ENCODE measurements at places on chromosomes 4 and X.

GRCh38 chrX:42276982-42277690 is 353.8 kb upstream of the CASK start:
- DNase-seq = no peak
- H3K4me1 ChIP-seq = no peaks in the 10 kb centered on the region
- no peaks in the 10 kb centered on the region for H3K27me3 ChIP-seq
- H3K36me3 ChIP-seq = no peaks in the 10 kb centered on the region
- H3K27ac ChIP-seq = no peak overlapping the region
- no peak overlapping the region for H3K4me3 ChIP-seq

- H3K27ac ChIP-seq = no peak overlapping the region
- DNase-seq = no peak
- no peaks in the 10 kb centered on the region for H3K36me3 ChIP-seq
These were observed 158.0 kb upstream of the GYPA start for GRCh38 chr4:144298519-144298918.

- no peak within 1 kb of the TSS for H3K4me3 ChIP-seq
- DNase-seq = no peak
- no peak within 1 kb of the TSS for H3K27ac ChIP-seq
- peaks cover 13% of the 10 kb centered on the region for H3K4me1 ChIP-seq
- H3K27me3 ChIP-seq = no peaks in the 10 kb centered on the region
- H3K36me3 ChIP-seq = no peaks in the 10 kb centered on the region
These were observed at the start of gene CLDN2 for GRCh38 chrX:106919932-106920452. CLDN2 (plus strand) TSS chrX:106920402; CDS start chrX:106928229, 7,827 bp downstream.

DNA sequence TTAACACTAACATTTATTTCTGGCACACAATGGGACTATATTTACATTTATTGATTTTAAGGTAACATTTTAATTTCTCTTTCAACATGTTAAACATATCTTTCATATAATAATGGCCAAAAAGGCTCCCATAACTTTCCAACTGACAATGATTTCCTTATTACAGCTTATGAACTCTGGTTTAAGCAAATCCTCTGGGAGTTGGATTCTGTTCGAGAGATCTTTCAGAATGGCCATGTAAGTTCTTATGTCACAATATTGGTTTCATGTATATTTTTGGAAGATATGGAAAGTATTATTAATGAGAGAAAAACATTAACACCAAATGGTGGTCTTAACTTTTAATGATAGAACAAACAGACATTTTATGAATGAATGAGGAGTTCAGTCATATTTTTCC is 4.1 kb downstream of the TDO2 start:
- H3K4me1 ChIP-seq = no peaks in the 10 kb centered on the region
- H3K27me3 ChIP-seq = no peaks in the 10 kb centered on the region
- H3K36me3 ChIP-seq = no peaks in the 10 kb centered on the region
- no peak overlapping the region for H3K4me3 ChIP-seq
- H3K27ac ChIP-seq = no peak overlapping the region
- DNase-seq = no peak

DNA sequence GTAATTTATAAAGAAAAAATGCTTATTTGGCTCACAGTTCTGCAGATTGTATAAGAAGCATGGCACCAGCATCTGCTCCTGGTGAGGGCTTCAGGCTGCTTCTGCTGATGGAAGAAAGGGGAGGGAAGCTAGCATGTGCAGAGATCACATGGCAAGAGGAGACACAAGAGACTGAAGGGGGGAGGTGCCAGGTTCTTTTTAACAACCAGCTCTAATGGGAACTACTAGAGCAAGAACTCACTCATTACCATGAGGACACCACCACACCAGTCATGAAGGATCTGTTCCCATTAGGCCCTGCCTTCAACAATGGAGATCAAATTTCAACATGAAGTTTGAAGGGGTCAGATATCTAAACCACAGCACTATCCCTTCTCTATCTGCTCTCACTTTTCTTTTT is 9.4 kb upstream of the COPS4 start:
- no peaks in the 10 kb centered on the region for H3K36me3 ChIP-seq
- no peaks in the 10 kb centered on the region for H3K4me1 ChIP-seq
- no peak overlapping the region for H3K27ac ChIP-seq
- no peak for DNase-seq
- no peaks in the 10 kb centered on the region for H3K27me3 ChIP-seq
- H3K4me3 ChIP-seq = no peak overlapping the region

DNA sequence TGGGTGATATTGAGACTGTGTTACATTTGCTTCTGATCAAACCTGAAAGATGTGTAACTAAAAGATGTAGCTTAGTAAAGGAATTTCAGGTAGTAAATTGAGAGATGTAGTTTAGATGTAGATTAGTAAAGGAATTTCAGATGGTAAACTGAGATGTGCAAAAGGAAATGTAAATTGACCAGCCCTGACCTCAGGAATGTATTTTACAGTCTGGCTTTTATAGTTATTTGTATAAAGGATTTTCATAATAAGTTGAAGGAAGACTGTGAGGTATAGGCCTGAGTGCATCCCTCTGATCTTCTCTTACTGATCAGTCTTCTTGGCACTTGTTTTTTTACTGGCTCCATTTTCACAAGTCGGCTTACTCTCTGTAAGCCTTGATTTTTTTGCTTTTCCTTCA is 3.2 kb downstream of the KLHL2 start:
- no peaks in the 10 kb centered on the region for H3K36me3 ChIP-seq
- H3K27ac ChIP-seq = no peak overlapping the region
- no peak for DNase-seq
- H3K4me1 ChIP-seq = no peaks in the 10 kb centered on the region

DNA sequence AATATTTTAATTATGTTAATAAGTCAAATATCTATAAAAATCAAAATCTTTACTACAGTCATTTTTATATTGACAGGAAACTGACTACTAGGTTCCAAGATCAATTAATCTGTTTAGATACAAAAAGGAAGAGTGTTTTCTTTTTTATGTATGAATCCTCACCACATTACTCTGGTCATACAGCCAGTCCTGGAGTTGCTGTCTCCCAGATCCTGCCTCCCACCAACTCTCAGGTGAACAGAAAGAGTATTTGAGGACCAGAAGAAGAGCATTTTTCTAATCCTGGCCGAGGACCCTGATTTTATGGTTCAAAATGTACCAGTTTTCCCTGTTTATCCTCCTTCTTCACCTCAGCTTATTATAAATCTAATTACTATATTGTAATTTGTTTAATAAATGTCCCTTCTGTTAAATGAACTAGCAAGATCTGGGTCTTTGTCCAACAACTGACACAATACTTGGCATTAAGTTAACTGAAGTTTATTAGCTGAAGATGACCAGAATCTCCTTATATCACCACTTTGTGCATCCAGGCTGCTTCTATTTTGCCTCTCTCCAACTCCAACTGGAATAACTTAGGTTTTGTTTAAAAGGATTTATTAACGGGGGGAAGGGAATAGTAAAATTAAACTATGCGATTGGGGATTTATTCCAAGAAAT is 224.4 kb upstream of the PCDH7 start:
- no peak for DNase-seq
- no peaks in the 10 kb centered on the region for H3K27me3 ChIP-seq
- H3K4me1 ChIP-seq = no peaks in the 10 kb centered on the region
- H3K4me3 ChIP-seq = no peak overlapping the region

- H3K36me3 ChIP-seq = no peaks in the 10 kb centered on the region
- no peak for DNase-seq
- no peak overlapping the region for H3K27ac ChIP-seq
- H3K27me3 ChIP-seq = no peaks in the 10 kb centered on the region
These were observed 193.0 kb downstream of the MGST2 start for GRCh38 chr4:139858436-139859205.

GRCh38 chrX:118644378-118644777 is 83.0 kb upstream of the IL13RA1 start:
- no peak overlapping the region for H3K27ac ChIP-seq
- H3K4me3 ChIP-seq = no peak overlapping the region
- H3K27me3 ChIP-seq = no peaks in the 10 kb centered on the region
- no peaks in the 10 kb centered on the region for H3K36me3 ChIP-seq

- DNase-seq = no peak
- no peaks in the 10 kb centered on the region for H3K36me3 ChIP-seq
- H3K4me1 ChIP-seq = no peaks in the 10 kb centered on the region
- H3K27me3 ChIP-seq = no peaks in the 10 kb centered on the region
These were observed 46.4 kb downstream of the ACOX3 start for GRCh38 chr4:8394061-8394519.

DNA sequence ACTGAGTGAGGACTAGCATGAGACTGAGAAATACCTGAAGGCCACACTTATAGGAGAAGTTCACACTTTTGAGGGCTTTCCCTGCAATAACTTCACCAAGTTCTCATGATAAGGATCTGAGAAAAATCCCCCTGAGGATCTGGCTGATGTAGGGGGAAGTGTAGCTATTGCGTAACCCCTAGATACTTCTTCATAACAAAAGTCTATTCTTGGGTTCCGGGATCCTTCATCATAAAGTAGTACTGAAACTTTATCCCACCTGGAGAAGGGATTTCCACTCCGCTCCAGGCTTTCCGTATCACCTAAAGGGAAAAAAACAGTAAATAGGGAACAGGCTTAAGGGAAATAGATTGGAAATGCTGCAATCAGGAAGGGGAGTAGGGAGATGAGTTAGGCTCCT is 13.3 kb downstream of the USP27X start:
- no peaks in the 10 kb centered on the region for H3K27me3 ChIP-seq
- H3K27ac ChIP-seq = no peak overlapping the region
- DNase-seq = no peak
- no peaks in the 10 kb centered on the region for H3K4me1 ChIP-seq
- H3K36me3 ChIP-seq = no peaks in the 10 kb centered on the region

DNA sequence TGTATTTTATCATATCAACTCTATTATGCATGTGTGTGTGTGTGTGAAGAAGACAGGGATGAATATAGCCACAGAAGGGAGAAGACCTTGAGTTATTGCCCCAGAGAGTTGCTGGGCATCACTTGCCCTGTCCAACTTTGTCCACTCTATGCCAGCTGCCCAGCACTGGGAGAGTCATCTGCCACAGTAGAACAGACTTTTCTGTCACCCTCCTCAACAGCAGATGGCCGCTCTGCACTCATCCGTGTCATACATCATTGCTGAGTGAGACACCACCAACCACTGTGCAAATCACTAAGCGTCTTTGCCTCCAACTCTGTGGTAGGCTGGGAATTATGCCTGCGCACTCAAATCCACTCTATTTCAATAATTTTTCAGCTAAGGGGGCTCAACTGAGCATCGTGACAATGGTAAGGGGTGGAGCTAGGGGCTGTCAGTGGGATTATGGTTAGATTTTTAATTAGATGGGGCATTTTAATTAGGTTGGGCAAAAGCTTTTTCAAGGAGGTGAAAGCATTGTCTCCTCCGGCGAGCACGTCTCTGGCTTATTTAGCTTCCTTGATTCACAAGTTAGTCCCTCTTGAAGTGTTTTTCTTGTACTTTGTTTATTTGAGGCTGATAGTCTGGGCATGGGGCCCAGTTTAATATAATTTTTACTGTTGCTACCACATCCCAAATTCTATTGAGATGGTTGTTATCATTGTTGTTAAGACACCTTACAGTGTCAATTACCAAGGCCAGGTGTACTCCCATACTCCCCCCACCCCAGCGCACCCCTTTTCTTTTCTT is 100.1 kb upstream of the KLF3 start:
- H3K27me3 ChIP-seq = no peaks in the 10 kb centered on the region
- H3K4me3 ChIP-seq = no peak overlapping the region

- H3K4me3 ChIP-seq = no peak overlapping the region
- H3K27ac ChIP-seq = no peak overlapping the region
- no peaks in the 10 kb centered on the region for H3K27me3 ChIP-seq
These were observed 27.8 kb upstream of the OPHN1 start for GRCh38 chrX:68461093-68461492.

DNA sequence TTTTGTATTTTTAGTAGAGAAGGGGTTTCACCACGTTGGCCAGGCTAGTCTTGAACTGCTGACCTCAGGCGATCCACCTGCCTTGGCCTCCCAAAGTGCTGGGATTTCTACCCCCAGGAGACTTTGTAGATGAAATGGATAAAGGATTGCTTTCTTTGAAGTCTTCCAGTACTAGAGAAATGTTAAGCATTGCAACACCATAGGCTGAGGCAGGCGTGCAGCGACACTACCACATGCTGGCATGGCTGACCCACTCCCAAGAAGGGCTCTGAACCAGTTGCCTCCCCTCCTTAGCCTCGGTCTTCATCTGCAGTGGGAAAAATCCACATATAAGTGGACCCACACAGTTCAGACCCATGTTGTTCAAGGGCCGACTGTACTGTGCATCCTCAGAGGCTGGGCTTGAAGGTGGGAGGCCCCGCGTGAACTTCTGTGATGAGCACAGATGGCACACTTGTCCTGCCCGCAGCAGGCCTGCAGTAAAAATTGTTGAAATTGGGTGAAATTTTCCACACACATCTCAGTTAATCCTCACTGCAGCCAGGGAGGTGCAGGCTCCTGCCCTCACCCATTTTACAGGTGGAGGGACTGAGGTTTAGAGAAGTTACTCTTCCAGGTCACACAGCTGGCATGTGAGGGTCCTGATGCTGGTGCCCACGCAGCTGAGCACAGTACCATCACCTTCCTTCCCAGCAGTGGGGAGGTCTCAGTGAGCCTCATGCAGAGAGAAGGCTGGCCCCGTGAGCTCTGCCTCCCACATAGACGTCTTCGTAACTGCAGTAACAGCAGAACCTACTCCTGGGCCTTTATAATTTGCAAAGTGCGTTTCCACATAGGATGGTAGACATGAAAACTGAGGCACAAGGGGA is 35.5 kb downstream of the HTRA3 start:
- no peaks in the 10 kb centered on the region for H3K27me3 ChIP-seq
- no peak for DNase-seq

- no peaks in the 10 kb centered on the region for H3K27me3 ChIP-seq
- H3K4me1 ChIP-seq = peaks cover 10% of the 10 kb centered on the region
- no peak for DNase-seq
These were observed 134.7 kb upstream of the FAM9C start for GRCh38 chrX:13179100-13179499.

- H3K4me3 ChIP-seq = no peak overlapping the region
- DNase-seq = no peak
- H3K27me3 ChIP-seq = no peaks in the 10 kb centered on the region
- no peaks in the 10 kb centered on the region for H3K4me1 ChIP-seq
These were observed 495.2 kb downstream of the NLGN4X start for GRCh38 chrX:5733501-5733900.

DNA sequence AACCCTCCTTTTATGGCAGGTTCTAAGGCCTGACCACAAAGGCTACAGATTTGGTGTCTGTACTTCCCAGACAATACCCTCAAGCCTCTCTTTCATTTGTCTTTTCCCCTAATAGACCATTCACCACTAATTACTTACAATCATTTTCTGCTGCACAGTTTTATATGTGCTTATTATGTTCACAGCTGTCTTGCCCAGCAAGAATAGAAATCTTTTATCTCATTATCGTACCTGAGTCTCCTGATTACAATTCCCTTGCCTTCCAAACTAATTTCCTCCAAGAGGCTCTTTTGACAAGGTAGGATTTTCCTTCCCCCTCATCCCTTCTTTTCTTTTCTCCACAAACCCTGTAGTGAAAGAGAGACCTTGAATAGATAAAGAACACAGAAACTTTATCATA is 352.5 kb upstream of the FMR1 start:
- no peak overlapping the region for H3K27ac ChIP-seq
- no peak overlapping the region for H3K4me3 ChIP-seq
- DNase-seq = no peak
- no peaks in the 10 kb centered on the region for H3K36me3 ChIP-seq
- H3K27me3 ChIP-seq = no peaks in the 10 kb centered on the region

GRCh38 chr4:36111172-36111571 is 133.1 kb downstream of the ARAP2 start:
- H3K4me1 ChIP-seq = no peaks in the 10 kb centered on the region
- H3K36me3 ChIP-seq = peaks cover 14% of the 10 kb centered on the region
- no peak overlapping the region for H3K27ac ChIP-seq
- H3K4me3 ChIP-seq = no peak overlapping the region
